ENCODE measurements at places on chromosomes 5 and 9. TPM values are rescaled to one million over a fixed set of nuclear protein-coding genes. Genes with fewer than 3 reads are reported as not detected.

The GDNF gene
- polyA plus RNA-seq, result 2.4 TPM

The TMEM252 gene
- polyA plus RNA-seq, result 1.9 TPM

The SHOC1 gene
- not detected for polyA plus RNA-seq

The NME5 gene
- 1.2 TPM for polyA plus RNA-seq

The SMC2 gene
- polyA plus RNA-seq, result 27.1 TPM

The MYMK gene
- polyA plus RNA-seq, result 36.0 TPM

The BASP1 gene
- polyA plus RNA-seq, result 31.0 TPM

The GABRA1 gene
- polyA plus RNA-seq, result 0.11 TPM

The ACSL6 gene
- polyA plus RNA-seq, result 0.71 TPM

The CDX1 gene
- not detected for polyA plus RNA-seq

The GARIN3 gene
- not detected for polyA plus RNA-seq

The GPR150 gene
- 0.12 TPM for polyA plus RNA-seq

The MYOZ3 gene
- 12.3 TPM for polyA plus RNA-seq

The FNIP1 gene
- polyA plus RNA-seq, result 15.4 TPM

The BTNL8 gene
- not detected for polyA plus RNA-seq

The TEX48 gene
- polyA plus RNA-seq, result not detected

The NR2F1-AS1 gene
- 2.9 TPM for polyA plus RNA-seq

The STPG3 gene
- polyA plus RNA-seq, result 0.54 TPM

The PCDHA7 gene
- not detected for polyA plus RNA-seq

The ATG10 gene
- 8.7 TPM for polyA plus RNA-seq

The C9orf40 gene
- polyA plus RNA-seq, result 6.8 TPM

The EIF4E1B gene
- not detected for polyA plus RNA-seq

The SLC25A2 gene
- polyA plus RNA-seq, result not detected

The PCDHA6 gene
- not detected for polyA plus RNA-seq

The EQTN gene
- polyA plus RNA-seq, result not detected

The SLC34A3 gene
- not detected for polyA plus RNA-seq

The INSYN2B gene
- 0.09 TPM for polyA plus RNA-seq

The LCN1 gene
- not detected for polyA plus RNA-seq

The IL9 gene
- not detected for polyA plus RNA-seq

The PELO gene
- polyA plus RNA-seq, result 13.3 TPM

The FOXE1 gene
- not detected for polyA plus RNA-seq

The LHX3 gene
- not detected for polyA plus RNA-seq

The ZNF474 gene
- polyA plus RNA-seq, result 4.2 TPM

The SPOCK1 gene
- polyA plus RNA-seq, result 4.3 TPM

The CCDC171 gene
- polyA plus RNA-seq, result 1.6 TPM

The FREM1 gene
- 33.9 TPM for polyA plus RNA-seq

The USP20 gene
- 11.3 TPM for polyA plus RNA-seq

The ICE1 gene
- 24.7 TPM for polyA plus RNA-seq

The GPR151 gene
- not detected for polyA plus RNA-seq

The SELENOP gene
- 121 TPM for polyA plus RNA-seq

The C8G gene
- not detected for polyA plus RNA-seq

The PCDH1 gene
- polyA plus RNA-seq, result 23.6 TPM

The FCN2 gene
- polyA plus RNA-seq, result not detected

The ACOT12 gene
- polyA plus RNA-seq, result not detected

The FXN gene
- 14.0 TPM for polyA plus RNA-seq

The DAPK1 gene
- polyA plus RNA-seq, result 22.4 TPM

The ELL2 gene
- polyA plus RNA-seq, result 3.2 TPM

The GPR21 gene
- not detected for polyA plus RNA-seq

The KCTD16 gene
- polyA plus RNA-seq, result 0.15 TPM

The DTWD2 gene
- polyA plus RNA-seq, result 7.7 TPM

The HSPA9 gene
- 225 TPM for polyA plus RNA-seq

The LCN6 gene
- 0.40 TPM for polyA plus RNA-seq

The CBY3 gene
- 0.32 TPM for polyA plus RNA-seq

The ARSI gene
- 7.5 TPM for polyA plus RNA-seq

The SLU7 gene
- 41.9 TPM for polyA plus RNA-seq

The CDKN2B-AS1 gene
- 0.19 TPM for polyA plus RNA-seq

The TMEM167A gene
- 90.6 TPM for polyA plus RNA-seq

The MLANA gene
- polyA plus RNA-seq, result 0.88 TPM
